ENCODE measurements at places on chromosomes 12 and 14.

DNA sequence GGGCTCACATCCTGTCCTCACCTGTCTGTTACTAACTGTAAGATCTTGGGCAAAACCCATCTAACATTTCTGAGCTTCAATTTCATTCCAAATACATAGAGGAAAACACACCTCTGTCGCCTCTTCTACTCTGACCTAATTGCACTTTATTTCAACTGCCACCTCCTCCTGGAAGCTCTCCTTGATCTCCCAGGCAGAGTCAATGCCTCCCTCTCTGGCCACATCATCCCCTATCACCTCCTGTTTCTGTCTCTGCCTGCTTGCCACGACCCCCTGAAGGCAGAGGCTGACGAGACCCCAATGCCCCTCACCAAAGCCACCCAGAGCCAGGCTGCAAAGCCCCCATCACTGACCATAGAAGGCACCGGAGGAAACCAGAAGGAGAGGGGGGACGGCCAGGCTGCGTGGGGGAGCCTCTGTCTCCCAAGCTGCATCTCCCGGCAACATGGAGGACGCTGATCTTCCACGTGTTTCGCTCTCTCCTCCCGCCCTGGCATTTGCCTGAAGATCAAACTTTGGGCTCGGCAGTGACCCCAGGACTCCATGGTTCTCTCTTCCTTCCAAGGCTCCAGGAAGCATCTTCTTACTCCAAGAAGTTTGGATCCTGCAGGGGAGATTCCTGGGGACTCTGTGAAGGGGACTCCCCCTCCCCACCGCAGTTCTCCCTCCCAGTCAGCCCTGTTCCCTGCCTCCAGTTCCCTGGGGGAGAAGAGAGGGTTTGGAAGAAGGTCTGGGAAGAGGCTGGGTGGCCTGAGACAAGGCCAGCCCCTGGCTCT is 50.1 kb upstream of the BCL11B start:
- DNase-seq: no peak

GRCh38 chr12:90337018-90337417 is 618.0 kb downstream of the CCER1 start:
- DNase-seq: no peak

DNA sequence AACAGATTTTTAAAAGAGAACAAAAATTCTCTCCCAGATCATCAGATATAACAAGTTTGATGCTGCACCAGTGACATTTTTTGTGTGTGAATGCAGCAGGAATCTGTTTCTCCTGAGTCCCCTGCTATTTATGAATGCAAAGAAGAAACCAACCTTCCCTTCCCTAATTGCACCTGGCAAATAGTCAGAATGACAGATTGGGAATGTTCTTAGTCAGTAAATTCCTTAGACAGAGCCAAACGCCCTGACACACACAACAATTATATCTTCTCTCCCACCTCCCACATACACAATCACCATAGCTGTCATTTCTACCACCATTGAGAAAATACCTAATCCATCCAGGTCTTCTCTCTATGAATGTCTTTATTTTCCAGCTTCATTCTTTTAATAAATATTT is 174.4 kb downstream of the ALG10B start:
- no peak for DNase-seq

- DNase-seq: no peak
Observed at GRCh38 chr14:67257906-67258305, 16.7 kb downstream of the PALS1 start.

DNA sequence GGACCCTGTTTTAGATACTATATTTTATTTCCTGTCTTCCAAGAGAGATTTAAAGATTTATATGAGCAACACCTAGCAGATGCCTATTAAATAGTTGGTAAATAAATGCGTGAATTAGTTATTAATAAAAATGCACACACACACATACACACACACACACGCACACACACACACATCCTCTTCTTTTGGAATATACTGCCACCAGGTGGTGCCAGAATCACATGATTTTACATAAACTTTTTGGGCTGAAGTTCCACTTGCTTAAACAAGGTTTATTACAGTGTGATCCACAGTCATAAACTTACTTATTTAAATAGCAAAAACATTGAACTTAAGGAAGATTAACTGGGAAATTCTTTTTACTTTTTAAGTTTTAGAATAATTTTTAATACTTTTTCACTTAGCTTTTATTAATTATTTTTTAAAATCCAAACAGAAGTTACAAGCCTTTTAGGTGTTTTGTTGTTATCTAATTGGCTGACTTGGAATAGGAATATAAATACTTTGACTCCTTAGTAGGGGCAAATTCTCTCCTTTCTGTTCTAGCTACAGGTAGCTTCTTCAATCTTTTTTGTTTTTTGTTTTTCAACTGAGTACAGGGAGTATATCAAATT is 17.5 kb downstream of the RAD51B start:
- peak; percentile 47 for DNase-seq

GRCh38 chr14:61150851-61151250 is 130.3 kb downstream of the TMEM30B start:
- DNase-seq: no peak

DNA sequence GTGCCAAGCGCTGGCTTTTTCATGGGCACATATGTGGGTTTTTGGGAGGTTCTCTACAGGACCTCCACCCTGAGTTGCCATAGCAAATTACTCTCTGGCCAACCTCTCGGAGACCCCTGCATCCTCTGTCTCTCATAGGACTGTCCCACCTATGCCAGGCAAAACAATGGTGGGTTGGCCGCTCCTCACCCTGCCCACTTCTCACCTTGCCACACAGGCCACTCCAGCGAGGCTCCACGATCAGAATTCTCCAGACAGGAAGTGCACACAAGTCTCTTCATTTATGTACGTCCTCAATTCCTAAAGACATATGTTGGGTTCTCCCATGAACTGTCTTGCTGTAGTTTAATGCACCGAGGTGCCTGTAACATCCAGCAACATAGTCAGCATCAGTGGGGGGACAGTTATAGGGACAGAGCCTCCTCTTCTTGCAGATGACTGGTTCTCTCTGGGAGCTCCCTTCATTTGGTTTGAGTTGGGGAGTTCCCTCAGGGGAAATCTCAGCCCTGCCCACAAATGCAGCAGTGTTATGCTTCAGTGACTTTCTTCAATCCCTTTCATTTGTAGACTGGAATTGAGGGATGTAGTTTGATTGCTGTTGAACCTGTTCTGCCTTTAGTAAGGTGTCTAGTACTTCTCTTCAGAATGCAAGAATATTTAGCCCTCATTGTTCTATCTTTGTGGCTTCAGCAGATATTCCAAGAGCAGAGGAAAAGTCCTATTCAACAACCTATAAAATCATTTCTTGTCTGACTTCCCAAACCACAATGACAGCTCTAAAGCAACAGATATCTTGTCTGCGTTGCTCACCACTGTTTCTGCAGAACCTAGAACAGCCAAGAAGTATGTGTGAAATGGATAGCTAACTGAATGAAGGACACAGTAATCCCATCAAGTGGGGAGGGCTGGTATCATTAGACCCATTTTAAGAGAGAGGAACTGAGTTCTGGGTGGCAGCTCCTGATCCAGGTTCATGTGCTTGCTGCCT is 2.8 kb upstream of the LTBP2 start:
- DNase-seq: no peak

- peak; percentile 11 for DNase-seq
Observed at GRCh38 chr14:98959958-98960616, 311.9 kb downstream of the BCL11B start.

GRCh38 chr14:55771242-55771981 is 191.4 kb downstream of the KTN1 start:
- no peak for DNase-seq

GRCh38 chr14:23557521-23557920 is 1.4 kb downstream of the THTPA start:
- DNase-seq: no peak

All from NCI-H1092 treated with DMSO at 0.1 percent for 48 hours (cell line).